ENCODE measurements at places on chromosomes 7 and 10. TPM values are rescaled to one million over a fixed set of nuclear protein-coding genes. Genes with fewer than 3 reads are reported as not detected.

GPR22 gene
- not detected for total RNA-seq

LGI1 gene
- total RNA-seq: not detected

- DNase-seq: no peak
These were observed 10.4 kb downstream of the HDAC9 start for GRCh38 chr7:18505870-18506460.

DNA sequence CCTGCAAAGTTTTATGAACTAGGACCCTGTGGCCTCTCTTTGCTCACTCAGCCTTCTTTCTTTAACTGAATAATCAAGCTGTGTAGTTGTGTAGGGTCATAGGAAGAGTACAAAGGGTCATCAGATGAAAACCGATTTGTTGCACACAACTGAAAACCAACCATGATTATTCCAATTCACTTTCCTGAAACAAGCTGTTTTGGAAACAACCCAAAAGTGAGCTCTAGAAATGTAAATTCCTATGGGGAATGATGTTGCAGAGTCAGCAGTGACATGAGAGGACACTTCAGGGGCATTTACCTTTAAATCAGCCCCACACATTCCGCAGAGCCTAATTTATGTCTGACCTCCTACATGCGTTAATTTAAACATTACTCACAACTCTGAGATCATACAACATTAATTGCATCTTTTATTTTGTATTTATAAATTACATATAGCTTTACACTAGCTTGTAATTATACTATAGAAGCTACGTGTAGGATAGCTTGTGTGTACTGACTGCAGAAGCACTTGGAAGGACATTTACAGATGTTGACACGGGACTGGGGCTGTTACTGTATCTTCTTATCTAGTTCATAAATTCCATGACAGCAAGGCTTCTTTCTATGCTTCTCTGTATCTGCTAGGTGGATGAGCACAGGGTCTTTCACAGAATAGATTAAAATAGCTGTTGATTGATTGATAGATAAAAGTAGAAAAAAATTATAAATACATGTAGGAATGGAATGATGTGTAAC is 139.9 kb upstream of the AKR1E2 start:
- DNase-seq: no peak

GRCh38 chr7:3923307-3923918 is 622.4 kb downstream of the SDK1 start:
- DNase-seq: no peak

DNA sequence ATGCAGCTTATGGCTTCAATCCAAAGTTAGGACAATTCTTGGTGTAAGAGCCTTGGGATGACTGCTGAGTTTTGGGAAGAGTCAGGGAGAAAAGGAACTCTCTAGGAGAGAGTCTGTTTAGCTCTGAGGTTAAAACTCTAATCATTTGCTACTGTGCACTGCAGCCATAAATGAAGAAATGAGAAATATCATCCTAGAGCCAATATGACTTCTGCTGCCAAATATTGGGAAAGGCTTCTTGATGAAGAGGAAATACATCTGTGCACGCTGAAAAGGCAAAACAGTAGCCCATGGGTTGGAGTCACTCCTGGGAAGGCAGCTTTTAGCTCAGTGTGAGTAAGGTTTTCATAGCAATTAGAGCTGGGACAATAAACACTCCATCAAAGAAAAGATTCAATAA is 308.8 kb downstream of the SFMBT2 start:
- no peak for DNase-seq

DNA sequence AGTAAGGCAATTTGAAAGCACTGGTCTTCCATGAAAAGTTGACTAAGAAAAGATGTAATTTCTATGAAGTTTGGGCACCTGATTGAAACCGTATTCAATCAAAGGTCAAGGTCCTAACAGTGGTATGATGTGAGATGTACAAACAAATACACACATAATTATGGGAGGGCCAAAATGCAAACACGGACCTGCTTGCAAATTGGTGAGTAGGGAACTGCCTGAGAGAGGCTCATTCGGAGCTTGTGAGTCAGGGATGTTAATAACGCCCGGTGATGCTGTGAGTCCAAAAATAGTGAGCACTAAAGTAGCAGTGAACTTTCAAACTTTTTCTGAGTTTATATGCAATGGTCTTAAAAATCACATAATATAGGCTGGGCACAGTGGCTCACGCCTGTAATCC is 34.2 kb upstream of the FAM180A start:
- no peak for DNase-seq

GRCh38 chr7:32670110-32671025 is 175.1 kb downstream of the AVL9 start:
- DNase-seq: no peak

- DNase-seq: no peak
These were observed 455.7 kb upstream of the KLF6 start for GRCh38 chr10:4240608-4241197.

DNA sequence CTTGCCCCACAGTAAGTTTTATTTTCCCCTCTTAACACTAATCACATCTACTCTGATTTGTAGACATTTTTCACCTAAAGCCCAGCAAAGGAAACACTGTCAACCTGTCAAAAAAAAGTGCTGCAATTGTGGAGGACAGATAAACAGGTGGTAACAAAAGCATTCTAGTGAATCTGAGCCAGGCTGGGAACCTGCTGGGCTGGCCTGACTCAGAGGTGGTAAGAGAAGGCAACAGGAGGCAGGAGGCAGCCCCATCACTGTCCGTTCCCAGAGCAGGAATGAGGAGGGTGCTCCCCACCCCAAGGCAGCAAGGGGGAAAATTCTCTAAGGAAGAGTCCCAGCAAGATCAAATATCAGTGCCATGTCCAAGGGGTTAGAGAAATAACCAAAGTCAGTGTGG is 19.5 kb upstream of the HERPUD2 start:
- no peak for DNase-seq

- no peak for DNase-seq
These were observed 1.5 kb downstream of the PON1 start for GRCh38 chr7:95322854-95323253.

Measured in activated CD4-positive, alpha-beta memory T cell treated with anti-CD3 and anti-CD28 coated beads for 36 hours (primary cell).